Spleen (tissue), 13 donors: ENCODE measurements at places on chromosomes 7 and 10. TPM values are rescaled to one million over a fixed set of nuclear protein-coding genes. Genes with fewer than 3 reads are reported as not detected.

GPR141 gene
- total RNA-seq, result 11.0 TPM

- H3K36me3 ChIP-seq, result no peaks in the 10 kb centered on the region
- peaks cover 5% of the 10 kb centered on the region for H3K27me3 ChIP-seq
- no peaks in the 10 kb centered on the region for H3K4me1 ChIP-seq
- no peak overlapping the region for H3K27ac ChIP-seq
Measured at GRCh38 chr10:93087846-93088245, 14.2 kb downstream of the CYP26A1 start.

- H3K27me3 ChIP-seq, result no peaks in the 10 kb centered on the region
- no peak overlapping the region for H3K27ac ChIP-seq
- H3K4me3 ChIP-seq, result no peak overlapping the region
- no peaks in the 10 kb centered on the region for H3K36me3 ChIP-seq
Measured at GRCh38 chr10:2121929-2122328, 384.6 kb upstream of the ADARB2 start.

CHRM2 gene
- not detected for total RNA-seq

DNA sequence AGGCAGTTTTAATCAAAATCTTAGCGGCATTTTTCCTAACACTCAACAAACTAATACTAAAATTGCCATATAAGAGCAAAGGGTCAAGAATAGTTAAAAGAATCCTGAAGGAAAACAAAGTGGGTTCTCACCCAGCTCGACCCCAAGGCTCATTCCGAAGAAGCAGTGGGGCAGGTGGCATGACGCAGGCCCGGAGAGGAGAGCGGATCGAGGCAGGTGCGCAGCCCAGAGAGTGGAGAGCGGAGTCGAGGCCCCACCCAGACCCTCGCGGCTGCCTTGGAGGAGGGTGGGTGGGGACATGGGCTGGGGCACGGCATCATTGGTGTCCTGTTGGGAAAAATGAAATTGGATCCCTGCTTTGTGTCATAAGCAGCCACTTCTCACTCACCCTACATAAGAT is 109.8 kb downstream of the INPP5A start:
- H3K4me1 ChIP-seq, result peaks cover 5% of the 10 kb centered on the region

DNA sequence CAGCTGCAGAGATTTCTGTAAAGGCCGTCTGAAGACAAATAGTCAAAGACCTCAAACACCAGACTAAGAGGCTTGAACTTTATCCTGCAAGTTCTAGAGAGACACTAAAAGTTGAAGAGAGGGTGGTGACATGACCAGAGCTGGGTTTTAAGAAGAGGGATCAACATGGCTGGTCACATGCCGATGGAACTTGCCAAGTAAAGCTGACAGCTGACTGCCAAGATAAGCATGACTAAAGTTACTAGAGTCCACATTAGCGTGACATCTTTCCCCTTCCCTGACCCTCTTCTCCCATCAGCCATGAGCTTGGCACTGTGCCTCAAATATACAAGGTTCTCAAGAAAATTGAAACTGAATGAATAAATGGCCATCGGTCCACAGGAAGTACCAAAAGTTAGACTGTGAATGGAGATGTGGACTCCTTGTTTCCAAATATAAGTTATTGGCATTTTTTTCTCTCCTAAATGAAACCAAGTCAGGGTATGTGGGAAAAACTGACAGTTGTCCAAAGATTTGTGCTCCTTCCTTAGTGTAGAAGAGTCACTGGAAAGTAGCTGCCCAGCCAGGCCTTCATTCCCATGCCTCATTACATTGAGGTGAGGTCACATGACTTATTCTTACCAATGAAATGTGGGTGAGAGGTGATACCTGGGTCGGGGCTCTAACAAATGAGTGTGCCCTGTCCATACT is 24.5 kb downstream of the XPNPEP1 start:
- H3K27me3 ChIP-seq, result no peaks in the 10 kb centered on the region
- peak overlapping the region; percentile 34 for H3K27ac ChIP-seq
- DNase-seq, result no peak
- H3K4me3 ChIP-seq, result no peak overlapping the region
- H3K36me3 ChIP-seq, result peaks cover 54% of the 10 kb centered on the region
- H3K4me1 ChIP-seq, result peaks cover 20% of the 10 kb centered on the region
